Daoy (cell line): ENCODE measurements at places on chromosomes 6 and 20.

- no peak for DNase-seq
Measured at GRCh38 chr6:88890394-88890793, 73.0 kb downstream of the RNGTT start.

DNA sequence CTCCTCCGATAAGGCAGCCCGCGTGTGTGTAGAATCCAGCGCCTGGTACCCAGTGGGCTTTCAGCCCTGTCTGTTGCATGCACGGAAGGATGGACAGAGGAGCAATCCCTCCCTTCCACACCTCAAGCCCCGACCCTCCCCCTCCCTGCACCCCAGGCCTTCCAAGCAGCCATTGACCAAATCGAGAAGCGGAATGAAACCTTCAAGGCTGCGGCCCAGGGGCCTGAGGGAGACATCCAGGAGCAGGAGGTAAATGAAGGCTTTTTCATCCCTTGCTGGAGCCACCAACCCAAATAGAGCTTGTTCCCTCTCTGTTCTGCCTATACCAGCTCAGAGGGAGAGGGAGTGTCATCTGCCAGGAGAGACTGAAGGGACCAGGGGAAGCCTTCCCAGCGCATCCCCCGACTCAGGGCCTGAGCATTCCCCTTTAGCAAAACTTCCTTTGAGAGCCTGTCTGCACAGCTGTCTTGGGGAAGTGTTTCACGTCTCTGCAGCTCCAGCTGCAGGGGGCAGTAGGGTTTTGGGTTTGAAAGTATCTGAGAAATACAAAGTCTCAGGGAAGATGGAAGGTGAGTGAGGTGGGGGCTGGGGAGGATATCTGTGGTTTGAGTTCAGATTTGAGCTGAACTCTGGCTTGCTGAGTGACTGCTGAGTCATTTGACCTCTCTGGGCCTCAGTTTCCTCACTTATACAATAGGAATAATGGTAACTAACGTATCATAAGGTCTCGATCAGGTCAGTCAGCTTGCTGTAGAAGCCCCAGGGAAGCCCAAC, 16.1 kb downstream of the FGD2 start:
- DNase-seq = peak; percentile 46

GRCh38 chr6:107491138-107491609, 1.3 kb downstream of the SOBP start:
- peak; percentile 62 for DNase-seq

DNA sequence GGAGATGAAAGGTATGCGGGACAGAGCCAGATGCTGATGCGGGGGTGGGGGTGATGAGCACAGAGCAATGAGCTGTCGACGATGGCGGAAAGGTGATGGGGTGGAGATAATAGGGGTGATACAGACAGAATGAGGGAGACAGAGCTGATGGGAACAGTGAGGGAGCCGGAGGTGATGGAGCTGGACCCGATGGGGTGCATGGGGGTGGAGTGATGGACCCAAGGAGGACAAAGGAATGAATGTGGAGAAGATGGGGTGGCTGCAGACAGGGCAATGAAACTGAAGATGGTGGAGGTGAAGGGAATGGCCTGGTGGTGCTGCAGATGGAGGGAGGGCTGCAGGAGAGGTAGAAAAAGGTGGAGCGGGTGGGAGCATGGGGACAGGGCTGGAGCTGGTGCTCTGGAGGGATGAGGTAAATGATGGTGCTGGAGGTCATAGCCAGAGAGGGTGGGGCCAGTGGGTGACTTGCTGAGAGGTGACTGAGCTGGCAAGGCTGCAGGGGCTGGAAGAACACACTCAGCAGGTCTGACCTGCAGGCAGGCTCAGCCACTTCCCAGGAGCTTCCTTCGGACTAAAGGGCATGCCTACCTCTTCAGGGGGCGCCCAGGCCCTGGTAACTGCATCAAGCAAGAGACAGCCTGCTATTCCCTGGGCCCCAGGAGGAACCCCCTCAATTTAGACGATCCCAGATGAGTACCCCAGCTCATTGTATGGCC, 6.0 kb upstream of the FOXS1 start:
- no peak for DNase-seq

DNA sequence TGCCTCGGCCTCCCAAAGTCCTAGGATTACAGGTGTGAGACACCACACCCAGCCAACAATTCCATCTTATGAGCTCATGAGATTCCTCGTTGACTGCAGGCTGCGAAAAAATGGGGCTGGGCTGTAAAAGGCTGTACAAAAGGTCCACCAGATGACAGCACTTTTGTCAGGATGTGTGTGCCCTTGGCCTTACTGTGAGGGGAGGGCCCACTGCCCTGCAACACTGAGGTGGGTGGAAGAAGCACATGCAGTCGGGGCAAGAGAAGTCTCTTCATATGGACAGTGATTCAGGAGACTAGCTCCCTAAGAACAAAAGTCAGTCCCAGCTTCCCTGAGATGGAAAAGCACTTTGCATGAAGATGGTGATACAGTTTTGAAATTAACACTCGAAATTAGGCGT, 50.5 kb downstream of the KCTD20 start:
- no peak for DNase-seq

GRCh38 chr6:167094436-167094819, 28.5 kb upstream of the CCR6 start:
- peak; percentile 9 for DNase-seq
